ENCODE measurements at places on chromosomes 11 and 22.

- no peak for DNase-seq
Measured at GRCh38 chr22:30874431-30875370, 93.9 kb downstream of the MORC2 start.

DNA sequence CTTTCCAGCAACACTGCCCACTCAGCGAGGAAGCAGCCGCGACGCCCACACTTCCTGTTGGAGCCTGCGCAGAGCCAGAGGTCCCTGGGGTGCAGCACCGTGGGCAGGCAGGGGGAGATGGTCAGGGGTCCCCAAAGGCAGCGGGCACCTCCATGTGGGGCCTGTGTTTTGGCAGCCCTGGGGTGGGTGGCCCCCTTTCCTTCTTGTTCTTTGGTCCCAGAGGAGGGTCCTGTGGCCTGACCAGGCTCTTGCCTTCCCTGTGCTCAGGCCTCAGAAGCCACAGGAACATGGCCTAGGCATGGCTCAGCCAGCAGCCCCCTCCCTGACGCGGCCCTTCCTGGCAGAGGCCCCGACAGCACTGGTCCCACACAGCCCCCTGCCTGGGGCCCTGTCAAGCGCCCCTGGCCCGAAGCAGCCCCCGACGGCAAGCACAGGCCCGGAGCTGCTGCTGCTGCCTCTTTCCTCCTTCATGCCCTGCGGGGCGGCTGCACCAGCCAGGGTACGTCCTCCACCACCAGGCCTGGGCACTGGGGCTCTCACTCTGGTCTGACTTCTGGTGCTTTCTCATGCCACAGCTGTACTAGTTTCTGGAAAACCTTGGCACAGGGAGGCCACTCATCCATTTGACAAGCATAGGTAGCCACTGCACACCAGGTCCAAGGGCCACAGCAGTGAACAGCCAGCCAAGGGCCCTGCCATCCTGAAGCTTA lies 47.1 kb downstream of the PISD start:
- DNase-seq = no peak

- no peak for DNase-seq
Measured at GRCh38 chr22:42329504-42329903, 59.1 kb upstream of the TCF20 start.

DNA sequence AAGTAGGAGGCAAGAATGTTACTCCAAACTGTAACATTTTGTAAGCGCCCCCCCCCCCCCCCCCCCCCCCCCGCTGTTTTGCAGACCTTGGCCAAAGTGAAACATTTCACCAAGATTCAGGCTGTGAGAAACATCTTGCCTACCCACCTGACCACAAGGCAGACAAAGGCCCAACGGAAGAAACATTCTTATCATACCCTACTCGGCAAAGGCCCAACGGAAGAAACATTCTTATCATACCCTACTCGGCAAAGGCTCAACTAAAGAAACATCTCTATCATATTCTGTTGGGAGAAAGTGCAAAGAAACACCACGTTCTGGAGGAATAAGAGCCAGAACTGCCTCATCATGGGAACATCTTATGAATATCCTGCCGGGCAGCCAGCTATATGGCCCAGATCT lies 117.1 kb downstream of the JRKL start:
- no peak for DNase-seq

- DNase-seq = no peak
Measured at GRCh38 chr11:114211444-114212121, 84.6 kb upstream of the NNMT start.

- no peak for DNase-seq
Measured at GRCh38 chr11:9947231-9947864, 283.5 kb downstream of the SWAP70 start.

GRCh38 chr22:20885017-20885556 lies 26.3 kb downstream of the SNAP29 start:
- no peak for DNase-seq

DNA sequence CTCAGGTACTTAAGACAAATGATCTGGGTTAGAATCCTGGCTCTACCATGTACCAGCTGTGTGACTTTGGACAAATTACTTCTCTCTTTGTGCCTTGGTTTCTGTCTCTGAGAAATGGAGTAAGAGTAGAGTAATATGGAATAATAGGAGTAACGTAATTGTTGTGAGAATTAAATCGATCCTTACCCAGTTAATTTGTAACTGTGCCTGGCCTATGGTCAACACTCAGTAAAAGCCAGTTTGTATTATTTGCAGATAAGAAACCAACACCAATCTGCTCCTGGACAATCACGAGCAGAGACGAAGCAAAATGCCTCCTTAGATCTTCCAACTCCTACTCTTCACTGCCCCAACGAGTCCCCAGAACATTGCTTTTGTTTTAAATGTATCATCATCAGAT lies 266.7 kb downstream of the DCDC1 start:
- no peak for DNase-seq

GRCh38 chr11:1123970-1124369 lies 33.8 kb upstream of the MUC5AC start:
- no peak for DNase-seq

GRCh38 chr11:64848826-64849597 lies 4.6 kb upstream of the CDC42BPG start:
- DNase-seq = no peak

DNA sequence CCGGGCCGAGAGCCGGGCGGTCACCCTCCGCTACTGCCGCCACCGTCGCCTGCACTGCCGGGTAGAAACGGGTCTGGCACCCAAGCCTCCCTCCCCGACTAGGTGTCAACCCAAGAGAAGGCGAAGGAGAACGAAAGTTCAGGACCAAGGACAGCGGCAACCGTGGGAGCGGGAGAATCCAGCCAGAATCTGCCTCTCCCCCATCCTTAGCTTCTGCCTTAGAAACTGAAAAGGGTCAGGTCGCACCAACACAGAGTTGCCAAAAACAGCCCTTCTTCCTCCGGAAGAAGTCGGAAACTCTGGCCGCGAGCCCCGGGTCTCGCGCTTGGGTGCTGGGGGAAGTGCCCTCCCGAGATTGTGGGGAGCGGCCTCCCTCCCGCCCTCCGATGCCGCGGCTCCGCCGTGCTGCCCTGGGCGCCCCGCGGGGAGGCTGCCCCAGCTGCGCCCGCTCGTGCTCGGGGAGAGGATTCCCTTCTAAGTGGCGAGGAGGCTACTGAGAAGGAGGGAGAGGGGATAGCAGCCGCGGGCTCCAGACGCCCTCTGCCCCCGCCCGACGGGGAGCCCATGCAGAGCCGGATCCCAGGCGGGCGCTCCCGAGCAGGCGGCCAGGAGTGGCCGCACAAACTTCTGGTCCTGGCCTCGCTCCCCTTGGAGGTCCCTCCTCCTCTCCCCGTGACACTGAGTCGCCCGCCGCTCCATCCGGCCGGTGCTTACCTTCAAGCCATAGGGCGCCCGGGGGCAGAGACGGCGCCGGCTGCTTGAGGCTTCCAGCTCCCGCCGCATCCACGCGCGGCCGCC lies 637 bp downstream of the DRD2 start:
- no peak for DNase-seq

GRCh38 chr11:62654297-62654696 lies 1.2 kb upstream of the INTS5 start:
- no peak for DNase-seq

- DNase-seq = no peak
Measured at GRCh38 chr11:1641096-1641495, 11.5 kb downstream of the KRTAP5-5 start.

DNA sequence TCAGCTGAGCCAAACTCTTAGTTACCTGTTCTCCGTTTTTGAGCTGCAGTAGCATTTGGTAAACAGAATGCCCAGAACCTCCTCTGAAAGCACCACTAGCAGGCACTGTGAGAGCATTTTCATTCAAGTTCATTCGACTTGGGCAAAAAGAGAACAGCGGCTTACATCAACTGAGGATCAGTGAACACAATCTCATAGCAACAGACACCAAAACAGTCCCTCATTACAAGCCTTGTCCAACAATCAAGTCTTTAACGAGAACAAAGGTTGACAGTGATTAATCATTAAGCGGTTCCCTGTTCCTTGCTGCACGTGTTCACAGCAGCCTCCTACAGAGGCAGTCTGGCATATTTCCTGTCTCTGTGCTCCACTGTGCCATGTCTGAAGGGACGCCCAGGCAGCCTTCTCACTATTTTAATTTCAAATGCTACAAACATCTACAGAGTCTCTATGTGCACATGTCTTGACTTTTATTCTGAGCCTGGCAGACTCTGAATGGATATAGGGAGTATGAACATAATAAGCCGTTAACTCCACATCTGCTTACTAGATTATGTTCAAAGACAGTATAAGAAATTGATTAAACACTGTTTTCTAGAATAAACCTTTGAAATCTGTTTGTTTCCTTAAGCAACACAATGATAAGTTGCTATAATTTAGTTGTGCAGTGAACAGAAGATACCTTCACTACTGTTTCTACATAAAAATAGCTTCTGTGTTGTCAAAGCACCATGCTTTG lies 88.3 kb upstream of the MTMR2 start:
- no peak for DNase-seq

DNA sequence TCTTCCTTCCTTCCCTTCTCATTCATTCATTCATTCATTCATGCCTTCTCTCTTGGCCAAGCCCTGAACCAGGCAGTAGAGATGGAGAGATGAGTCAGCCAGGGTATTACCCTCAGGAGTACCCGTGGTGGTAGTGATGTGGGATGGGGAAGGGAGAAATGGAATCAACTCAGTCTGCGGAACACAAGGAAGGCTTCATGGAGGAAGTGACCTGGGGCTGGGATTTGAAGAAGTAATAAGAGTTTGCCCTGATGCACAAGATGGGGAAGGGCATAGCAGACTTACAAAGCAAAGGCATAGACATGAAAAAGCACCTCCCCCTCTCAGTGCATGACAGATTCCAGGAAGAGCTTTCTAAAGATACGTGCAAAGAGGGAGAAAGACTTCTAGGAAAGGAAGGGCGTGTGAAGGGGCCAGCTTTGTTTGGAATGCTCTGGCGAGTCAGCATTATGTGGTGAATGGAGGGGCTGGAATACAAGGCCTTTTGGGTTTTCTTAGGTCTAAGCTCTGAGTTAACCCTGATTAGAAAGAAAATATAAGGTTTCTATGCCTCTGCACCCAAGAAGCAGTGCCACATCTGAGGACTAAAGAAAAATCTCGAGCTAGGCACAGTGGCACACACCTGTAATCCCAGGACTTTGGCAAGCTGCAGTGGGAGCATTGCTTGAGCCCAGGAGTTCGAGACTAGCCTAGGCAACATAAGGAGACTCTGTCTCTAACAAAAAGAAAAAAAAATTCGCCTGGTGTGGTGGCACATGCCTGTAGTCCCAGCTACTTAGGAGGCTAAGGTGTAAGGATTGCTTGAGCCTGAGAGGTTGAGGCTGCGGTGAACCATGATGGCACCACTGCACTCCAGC lies 36.4 kb upstream of the ACER3 start:
- DNase-seq = no peak

DNA sequence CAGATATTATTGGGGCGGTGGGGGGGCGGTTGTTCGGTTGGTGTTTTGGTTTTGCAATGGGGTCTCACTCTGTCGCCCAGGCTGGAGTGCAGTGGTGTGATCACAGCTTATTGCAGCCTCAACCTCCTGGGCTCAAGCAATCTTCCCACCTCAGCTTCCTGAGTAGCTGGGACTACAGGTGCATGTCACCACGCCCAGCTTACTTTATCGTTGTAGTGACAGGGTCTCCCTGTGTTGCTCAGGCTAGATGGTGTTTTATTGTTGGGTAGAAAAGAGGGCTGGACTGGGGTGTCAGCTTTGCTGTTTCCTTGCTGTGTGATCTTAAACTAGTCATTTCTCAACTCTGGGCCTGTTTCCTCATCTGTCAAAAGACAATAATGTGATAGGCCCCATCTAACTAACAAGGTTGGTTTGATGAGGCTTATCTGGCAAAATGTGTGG lies 17.5 kb upstream of the MYH9 start:
- no peak for DNase-seq

GRCh38 chr11:120658071-120658423 lies 146.5 kb downstream of the GRIK4 start:
- DNase-seq = no peak

- no peak for DNase-seq
Measured at GRCh38 chr22:46363611-46364321, 28.3 kb downstream of the TRMU start.

DNA sequence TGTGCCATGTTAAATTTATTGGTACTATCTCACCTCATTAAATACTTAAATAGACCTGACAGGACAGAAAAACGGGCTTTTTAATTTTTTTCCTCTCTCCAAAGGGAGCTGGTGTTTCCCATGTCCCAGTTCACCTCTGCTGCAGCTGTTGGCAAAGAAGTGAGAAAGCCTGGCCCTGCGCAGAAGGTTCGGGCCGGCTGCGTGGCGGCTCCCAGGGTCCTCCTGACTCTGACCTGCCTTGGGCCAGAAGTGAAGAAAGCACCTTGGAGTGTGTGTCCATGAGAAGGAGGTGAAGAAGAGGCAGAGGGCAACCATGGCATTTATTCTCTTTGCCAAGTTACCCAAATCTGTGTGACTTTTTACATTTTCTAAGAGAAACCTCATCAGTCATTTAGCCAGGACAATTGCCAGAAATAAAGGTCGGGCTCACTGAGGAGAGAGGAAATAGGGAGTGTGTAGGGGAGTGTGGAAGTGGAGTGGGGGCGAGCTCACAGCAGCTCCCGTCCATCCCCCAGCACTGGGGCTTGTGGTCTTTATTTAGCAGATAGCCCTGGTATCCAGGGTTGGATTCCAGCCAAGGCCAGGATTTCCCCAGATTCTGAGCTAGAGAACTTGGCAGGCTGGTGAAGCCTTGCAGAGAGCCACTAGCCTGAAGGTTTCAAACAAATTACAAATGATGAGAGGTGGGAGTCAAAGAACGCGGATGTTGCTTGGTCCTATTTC lies 102.4 kb upstream of the CADM1 start:
- no peak for DNase-seq

DNA sequence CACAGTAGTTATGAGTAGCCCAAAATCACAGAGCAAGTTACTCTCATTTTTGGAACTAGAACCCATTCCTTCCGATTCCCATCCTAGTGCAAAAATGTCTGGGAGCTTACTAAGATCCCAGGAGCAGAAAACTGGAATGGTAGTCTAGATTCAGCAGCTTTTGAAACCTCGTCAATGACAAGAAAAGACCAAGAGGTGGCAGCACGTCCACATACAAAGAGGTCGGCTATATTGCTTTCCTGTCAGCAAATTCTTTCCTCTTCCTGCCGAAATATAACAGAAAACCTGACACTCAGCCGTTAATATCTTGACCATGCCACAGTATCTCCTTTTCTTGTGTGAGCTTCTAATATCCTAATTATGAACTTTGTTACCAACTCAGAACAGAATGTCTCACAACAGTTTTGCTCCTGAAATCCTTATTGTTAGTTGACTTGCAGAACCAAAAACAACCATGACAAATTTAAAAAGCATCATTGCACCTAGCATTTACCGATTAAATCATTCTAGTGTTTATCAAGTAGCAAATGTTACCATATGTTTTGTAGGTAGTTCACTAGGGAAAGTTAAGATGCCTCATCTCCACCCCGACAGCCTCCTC lies 92.8 kb upstream of the OR9G4 start:
- no peak for DNase-seq

Data from SIG-M5 (cell line).